ENCODE measurements at places on chromosomes 2 and 18.

GRCh38 chr2:28608500-28609424 lies 112.9 kb downstream of the PLB1 start:
- no peak for DNase-seq

DNA sequence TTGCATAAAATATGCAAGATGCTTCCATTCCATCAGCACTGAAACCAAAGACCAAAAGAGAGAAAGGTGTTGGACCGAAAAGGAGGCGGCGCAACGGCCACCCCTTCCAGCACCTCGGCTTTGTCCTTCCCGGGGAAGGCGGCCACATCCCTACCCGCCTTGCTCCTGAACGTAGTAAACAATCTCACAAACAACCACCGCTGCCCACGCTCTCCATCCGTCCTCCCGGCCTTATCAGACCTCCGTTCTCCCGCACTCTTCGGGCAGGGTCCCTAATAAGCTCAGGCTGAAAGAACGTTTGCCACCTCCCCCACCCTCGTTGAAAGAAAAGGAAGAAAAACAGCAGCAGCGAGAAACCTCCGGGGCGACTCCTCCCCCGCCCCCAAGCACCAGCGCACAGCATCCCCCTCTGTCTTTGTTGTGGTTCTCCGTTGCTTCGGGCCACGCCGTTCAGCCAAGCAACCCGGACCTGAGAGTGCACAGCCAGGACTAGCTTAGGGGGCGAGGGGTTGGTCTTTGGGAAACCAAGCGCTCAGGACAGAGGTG lies 4.4 kb downstream of the EVX2 start:
- DNase-seq, result no peak

DNA sequence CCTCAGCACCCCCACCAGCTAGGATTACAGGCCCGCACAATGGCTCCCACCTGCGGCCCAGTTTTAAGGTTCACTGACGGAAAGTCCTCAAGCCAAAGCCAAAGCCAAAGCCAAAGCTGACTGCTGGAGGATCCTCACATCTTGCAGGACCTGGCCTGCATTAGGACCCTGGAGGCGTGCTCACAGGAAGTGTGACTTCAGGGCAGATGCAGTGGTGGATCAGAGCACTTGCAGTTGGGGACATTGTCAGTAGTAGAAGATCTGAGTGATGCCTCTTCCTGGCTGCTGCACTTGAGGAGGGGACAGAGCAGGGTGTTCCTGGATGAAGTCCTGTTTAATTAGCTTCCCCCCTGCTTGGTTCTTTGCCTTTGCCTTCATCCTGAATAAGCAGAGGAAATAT lies 69.0 kb upstream of the ALPP start:
- no peak for DNase-seq

GRCh38 chr18:73088445-73088844 lies 220.7 kb upstream of the NETO1 start:
- DNase-seq, result no peak

GRCh38 chr18:9695605-9696004 lies 12.5 kb upstream of the RAB31 start:
- DNase-seq, result no peak

DNA sequence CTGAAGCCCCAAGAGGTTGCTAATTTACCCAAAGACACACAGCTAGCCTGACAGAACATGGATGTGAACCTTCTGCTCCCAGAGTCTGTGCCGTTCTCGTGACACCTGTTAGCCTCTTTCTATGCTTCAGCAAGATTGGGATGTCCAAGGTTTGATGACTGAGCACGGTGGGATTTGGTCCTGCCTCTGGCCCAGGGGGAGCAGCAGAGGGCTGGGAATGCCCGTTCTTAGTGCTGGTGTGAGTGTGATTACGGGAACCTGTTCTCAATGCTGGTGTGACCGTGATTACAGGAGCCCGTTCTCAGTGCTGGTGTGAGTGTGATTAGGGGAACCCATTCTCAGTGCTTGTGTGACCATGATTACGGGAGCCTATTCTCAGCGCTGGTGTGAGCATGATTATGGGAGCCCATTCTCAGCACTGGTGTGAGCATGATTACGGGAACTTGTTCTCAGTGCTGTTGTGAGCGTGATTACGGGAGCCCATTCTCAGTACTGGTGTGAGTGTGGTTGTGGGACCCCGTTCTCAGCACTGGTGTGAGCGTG lies 67.3 kb upstream of the SNTG2 start:
- no peak for DNase-seq

DNA sequence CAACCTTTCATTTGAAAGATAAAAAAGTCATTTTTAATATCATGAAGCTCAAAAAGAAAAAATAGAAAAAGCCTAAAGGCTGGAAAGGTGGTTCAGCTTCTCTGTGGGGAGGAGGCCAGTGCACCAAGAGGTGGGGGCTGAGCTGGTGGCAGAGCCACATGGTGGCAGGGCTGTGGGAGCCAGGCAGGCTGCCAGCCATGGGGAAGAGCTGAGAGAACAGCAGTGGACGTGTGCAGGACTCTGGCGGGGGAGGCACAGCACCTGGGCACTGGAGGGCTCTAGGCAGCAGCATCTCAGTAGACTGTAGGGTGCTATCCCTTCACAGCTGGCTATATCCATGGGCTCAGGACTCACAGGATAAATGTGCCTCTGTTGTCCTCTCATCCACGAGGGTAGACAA lies 47.8 kb downstream of the STK25 start:
- no peak for DNase-seq

DNA sequence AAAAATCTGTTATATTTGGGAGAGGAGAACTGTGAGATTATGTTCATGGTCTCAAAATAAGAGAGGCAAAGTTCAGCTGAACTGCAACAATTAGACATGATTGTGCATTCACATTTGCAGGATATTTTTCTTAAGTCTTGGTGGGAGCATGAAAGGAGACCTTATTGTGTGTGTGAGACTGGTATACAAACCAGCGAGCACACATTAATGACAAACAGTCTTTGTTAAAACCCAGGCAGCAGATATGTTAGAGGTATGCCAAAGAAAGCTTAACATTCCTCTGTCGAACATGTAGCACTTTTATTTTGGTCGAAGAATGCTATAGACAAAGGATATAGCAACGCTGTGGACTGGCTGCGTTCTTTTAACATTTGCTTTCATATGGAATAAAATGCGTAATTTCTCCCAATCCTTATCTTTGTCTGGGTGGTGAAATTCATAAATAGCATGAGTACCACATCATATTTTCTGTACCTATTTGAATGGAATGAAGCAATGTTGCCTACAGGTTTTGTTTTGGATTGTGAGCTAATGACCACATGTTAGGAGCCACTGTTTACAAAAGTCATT lies 88.4 kb downstream of the ICOS start:
- no peak for DNase-seq

GRCh38 chr2:52342458-52342857 lies 1310.5 kb upstream of the NRXN1 start:
- DNase-seq, result no peak

GRCh38 chr2:12282780-12283695 lies 433.7 kb upstream of the TRIB2 start:
- DNase-seq, result no peak

DNA sequence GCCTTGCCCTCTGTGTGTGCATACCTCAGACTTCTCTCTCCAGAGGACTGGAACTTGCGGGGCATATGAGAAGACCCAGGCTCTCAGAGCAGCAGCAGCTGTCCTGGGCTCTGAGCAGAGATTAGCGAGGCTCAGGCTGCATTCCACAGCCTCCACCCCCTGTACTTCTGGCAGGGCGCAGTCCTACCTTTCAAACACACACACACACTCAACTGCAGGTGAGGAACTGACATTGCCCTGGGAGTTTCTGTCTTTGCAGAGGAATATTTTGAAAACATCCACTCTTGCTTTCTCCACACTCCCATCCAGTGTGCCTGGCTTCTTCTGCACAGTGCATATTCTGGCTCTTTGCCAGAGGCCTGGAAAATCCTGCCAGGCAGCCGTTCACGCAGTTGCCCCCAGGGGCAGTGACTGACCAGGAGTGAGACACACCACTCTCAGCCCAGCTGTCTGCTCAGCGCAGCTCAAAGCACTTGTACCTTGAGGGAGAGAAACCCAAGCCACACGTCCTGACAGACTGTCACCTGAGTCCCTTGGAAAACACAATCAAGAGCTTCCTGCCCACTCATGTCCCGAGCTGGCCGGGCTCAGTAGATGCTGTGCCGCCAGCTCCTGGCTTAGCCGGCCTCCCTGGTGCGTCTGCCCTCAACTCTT lies 460.8 kb downstream of the RNF144A start:
- DNase-seq, result no peak

DNA sequence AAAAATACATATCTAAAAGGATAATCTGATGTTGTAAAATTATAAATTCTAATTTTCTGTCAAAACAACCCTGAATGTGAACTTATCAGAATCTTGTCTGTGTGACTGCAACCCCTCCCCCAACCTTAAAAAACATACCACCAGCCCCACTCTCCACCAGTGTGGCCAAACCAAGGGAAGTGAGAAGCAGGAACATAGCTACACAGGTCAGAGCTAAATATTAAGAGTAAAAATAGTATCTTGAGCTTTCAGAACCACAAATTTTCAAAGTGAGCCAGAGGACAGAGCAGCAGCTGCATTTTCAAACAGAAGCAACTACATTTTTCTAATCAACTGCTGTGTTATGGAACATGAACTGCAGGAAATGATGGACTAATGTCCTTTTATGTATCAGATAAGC lies 156.7 kb downstream of the SLC4A10 start:
- DNase-seq, result no peak

- DNase-seq, result no peak
Measured at GRCh38 chr2:234083572-234084348, 33.3 kb downstream of the SPP2 start.

DNA sequence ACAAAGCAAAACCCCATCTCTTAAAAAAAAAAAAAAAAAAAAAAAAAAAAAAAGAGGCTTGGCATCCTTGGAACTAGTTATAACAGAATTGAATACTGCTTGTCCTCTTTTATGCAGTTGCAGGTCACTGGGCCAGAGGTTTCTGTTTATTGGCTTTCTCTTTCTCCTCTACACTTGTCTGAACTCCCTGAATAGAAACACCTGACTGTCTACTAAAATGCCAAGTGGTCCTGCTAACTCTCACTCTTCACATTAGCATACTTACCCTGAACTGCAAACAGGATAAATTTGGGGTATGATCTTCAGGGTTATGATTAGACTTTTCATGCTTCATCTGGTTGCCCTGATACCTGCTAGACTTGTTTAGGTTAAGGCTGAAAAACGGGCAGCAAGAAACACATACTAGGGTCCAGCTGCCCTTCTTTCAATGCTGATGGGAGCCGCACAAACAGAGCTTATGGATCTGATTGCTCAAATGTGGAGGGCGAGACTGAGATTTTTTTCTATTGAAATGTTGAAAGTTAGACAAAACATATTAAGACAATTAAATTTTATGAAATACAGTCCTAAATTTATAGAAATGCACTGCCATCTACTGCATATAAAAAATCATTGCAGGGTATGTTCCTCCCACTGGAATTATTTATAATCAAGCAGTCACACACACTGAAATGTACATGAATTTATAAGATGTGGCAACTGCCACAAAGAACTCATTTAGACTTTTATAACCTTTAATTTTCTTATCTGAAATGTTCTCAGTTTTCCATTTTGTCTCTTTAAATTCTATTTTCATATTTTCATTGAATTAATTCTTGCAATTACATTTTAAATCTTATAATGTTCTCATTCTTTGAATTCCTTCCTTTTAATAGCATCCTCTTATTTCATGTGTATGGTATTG lies 40.8 kb downstream of the GTF3C3 start:
- no peak for DNase-seq

DNA sequence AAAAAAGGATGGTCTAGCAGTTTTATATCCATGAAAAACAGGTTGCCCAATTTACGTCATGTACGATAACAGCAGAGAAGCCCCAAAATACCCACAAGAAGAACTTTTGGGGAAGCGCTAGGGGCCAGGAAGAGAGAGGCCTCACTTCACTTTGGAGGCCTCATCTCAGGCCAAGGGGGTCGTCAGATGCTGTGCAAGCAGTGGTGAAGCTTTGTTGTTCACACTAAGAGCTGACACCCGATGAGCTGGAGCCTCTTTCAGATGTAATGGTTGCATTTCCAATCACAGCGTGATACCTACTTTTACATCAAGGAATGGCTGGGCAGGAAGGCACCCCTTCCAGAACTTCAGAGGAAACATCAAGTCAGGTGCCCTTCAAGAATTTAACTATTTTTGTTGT lies 242.3 kb upstream of the PXDN start:
- no peak for DNase-seq

GRCh38 chr18:38413193-38413592 lies 847.6 kb upstream of the CELF4 start:
- DNase-seq, result no peak

GRCh38 chr2:14134771-14135170 lies 497.7 kb upstream of the LRATD1 start:
- no peak for DNase-seq

GRCh38 chr2:56309626-56310170 lies 125.9 kb downstream of the CCDC85A start:
- DNase-seq, result no peak

DNA sequence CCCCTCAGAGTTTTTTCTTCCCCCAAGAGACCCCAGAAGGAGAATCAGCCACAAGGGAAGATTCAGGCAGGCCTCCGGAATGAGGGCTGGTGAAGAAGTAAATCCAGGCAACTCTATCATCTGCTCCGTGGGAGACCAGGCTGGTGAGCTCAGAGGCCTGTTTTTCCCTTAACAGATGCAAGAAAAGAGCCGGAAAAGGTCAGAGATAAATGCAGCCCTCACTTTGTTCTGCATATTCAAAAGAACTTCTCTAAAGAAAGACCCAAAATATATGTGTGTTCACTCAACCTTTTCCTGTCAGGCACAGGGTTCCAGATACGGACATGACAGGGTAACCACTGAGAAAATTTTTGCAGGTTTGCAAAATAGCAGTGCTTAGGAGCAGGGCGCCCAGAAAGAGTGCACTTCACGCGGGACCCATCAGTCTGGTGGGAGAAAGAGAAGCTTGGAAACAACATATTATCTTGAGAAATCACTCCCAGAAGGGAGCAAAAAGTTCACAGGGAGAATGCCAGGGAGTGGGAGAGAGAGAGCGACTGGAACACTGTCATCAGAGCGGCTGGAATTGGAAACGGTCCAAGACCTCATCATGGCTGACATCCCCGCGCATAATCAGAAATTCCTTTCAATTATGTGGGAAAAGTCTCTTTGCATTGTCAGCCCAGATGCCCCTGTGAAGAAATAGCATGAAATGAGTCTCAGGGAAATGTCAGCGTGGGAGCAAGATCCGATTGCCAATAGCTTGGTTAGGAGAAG lies 244.8 kb upstream of the SLC14A2 start:
- DNase-seq, result no peak

GRCh38 chr2:108413711-108414095 lies 35.3 kb upstream of the GCC2 start:
- DNase-seq, result no peak
